ENCODE measurements at places on chromosomes 11 and 22.

DNA sequence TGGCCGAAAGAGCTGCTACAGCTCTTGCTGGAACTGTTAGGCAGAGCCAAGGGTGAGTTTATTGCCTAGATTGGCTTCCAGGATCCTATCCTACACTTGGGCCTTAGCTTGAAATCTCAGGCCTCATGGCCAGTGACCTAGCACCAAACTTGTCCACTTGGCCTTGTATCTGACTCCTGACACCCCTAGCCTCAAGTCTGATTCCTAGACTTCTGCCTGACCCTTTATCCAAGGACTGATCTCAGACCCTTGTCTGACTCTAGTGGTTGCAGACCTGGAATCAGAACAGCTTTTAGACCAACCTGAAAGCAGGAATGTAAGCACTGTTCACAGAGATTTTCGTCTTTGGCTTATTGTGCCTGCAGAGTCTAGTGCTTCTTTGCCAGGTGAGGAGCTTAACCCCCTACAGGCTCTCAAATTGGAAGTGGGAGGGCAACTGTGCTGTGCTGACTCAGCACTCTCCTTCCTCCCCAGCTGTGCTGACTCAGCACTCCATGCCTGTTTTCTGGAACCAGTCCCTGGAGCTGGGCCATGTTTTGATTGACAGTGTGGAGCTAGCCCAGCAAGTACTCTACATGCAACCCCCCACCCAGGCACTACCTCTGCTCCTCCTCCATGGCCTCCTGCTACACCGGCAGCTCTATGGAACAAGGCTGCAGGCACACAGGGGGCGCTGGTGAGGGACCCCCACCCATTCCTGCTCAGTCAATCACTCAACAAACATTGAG lies 35.1 kb downstream of the RRP8 start:
- peak; percentile 83 for DNase-seq

DNA sequence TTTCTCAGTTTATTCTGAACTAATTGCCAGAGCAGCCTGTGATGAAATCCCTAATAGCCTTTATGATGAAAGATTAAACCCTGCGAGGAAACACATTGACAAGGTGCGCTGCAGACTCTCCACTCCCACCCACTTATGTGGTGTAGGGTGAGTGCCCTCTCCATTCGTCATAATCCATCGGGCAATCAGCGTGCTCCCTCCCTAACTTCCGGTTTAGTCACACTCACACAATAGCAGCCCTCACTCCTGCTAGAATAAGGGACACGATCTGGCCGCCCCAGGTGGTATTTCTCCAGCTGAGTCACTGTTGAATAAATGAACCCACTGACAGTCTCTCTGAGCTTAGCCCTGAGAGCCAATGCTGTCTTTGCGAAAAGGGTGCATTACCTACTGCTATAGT lies 188.3 kb downstream of the OPCML start:
- DNase-seq = no peak

DNA sequence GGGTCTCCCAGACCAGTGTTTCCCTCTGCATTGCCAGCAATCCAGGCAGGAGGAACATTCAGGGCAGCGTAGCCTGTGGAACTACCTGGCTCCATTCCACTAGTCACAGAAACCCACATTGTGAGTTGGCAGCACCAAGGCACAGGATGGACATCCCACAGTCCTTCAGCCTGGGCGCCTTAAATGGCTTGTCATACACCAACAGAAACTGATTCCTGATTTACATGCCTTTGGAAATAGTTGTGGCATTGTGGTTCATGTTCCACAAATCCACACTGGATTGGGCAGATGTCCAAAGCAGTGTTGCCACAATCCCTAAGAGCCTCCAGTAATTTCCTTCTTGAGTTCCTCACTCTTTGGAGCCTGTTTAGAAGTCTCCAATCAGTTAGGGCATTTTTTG lies 225.6 kb downstream of the BLID start:
- DNase-seq = no peak

GRCh38 chr11:103609117-103610066 lies 427.0 kb upstream of the DDI1 start:
- no peak for DNase-seq

GRCh38 chr22:20111045-20111688 lies 4.7 kb upstream of the RANBP1 start:
- DNase-seq = peak; percentile 58

GRCh38 chr11:36631774-36632173 lies 33.7 kb upstream of the RAG2 start:
- DNase-seq = no peak

GRCh38 chr22:24035296-24035695 lies 24.2 kb downstream of the CABIN1 start:
- no peak for DNase-seq

DNA sequence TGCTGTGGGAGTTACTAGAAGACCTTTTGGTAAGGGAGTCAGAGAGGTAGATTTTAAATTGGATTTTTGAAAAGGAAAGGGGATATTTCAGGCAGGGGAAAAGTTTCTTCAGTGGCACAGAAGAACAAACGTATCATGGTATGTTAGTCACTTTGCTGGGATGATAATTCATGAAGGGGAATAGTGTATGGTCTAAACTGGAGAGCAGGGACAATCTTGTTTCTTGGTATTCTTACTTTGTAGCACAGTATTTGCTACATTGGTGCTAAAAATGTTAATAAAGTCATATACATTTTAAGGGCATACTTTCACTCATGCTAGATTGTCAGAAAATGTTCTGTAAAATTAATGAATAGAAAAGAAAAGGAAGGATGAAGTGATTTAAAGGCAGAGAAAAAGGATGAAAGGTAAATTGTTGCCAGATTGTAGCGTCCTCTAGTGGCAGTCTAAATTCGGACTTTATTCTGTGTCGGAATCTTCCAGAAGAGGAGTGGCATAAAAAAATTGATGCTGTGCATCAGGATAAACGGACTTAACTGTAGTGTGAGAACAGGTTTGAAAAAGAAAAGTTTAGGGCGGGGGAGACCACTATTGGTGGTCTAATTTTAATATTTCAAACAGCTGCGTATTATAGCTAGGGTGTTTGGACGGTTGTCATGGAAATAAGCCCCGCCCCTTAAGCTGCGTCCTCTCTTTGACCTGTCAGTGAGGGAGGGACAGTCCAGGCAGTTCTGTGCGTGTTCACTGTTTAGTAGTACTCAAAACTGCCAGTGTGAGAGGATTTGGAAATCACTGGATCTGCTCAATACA lies at the start of gene BCO2:
Gene BCO2 (plus strand): TSS at position 724 of the 810 bp plus-strand sequence. CDS start 90 bp downstream, outside the sequence.
- peak; percentile 66 for DNase-seq

DNA sequence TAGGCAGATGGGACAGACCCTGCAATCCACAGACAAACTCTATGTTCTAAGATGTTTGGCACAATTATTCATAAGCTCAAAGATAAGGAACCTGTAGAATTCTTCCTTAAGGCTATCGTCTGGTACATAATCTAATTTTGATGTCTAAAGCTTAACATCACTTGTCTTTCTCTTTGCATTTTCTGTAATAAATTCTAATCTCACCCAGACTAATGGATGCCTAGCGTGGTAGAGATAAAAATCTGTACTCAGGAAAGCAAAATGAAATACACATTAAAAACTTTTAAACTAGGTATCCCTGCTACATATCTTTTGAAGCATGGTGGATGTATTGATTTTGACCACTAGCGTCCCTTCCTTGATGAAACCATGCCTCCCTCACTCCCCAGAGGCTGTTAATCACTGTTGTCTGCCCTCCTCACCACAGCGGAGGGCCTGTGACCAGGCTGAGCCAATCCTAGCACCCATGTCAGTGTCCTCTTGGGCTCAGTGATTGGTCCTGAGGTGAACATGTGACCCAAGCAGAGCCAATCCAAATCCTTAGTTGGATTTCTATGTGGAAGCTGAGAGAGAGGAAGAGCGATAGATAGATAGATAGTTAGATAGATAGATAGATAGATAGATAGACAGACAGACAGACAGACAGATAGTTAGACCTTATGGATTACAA lies 82.2 kb upstream of the GRK3 start:
- no peak for DNase-seq

- DNase-seq = peak; percentile 87
These were observed 45.1 kb upstream of the LMO2 start for GRCh38 chr11:33936725-33937604.

DNA sequence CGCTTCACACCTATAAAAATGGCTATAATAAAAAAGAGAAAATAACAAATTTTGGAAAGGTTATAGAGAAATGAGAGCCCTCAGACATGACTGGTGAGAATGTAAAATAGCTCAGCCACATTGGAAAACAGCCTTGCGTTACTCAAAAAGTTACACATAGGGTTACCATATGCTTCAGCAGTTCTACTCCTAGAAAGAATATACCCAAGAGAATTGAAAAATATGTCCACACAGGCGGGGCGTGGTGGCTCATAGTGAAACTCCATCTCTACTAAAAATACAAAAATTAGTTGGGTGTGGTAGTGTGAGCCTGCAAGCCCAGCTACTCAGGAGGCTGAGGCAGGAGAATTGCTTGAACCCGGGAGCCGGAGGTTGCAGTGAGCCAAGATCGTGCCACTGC lies 7.6 kb upstream of the JHY start:
- no peak for DNase-seq

DNA sequence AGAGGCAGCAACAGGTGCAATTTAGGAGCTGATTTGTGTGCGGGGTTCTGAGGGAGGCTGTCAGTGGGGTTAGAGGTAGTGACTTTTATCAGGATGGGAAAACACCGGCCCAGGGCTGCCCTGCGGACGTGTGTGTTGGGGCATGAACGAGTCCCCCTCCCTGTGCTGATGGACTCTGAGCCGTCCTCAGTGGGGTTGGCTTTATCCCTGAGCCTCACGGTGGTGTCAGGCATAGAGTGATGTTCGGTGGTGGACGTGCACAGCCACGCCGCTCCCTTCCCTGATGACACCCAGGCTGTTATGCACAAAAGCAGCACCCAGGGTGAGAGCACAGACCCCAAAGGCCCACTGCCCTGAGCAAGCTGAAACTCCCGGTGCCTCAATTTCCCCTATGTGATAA lies 809.1 kb downstream of the BRD1 start:
- no peak for DNase-seq

GRCh38 chr22:43990044-43990443 lies 34.1 kb upstream of the PARVB start:
- DNase-seq = peak; percentile 30

DNA sequence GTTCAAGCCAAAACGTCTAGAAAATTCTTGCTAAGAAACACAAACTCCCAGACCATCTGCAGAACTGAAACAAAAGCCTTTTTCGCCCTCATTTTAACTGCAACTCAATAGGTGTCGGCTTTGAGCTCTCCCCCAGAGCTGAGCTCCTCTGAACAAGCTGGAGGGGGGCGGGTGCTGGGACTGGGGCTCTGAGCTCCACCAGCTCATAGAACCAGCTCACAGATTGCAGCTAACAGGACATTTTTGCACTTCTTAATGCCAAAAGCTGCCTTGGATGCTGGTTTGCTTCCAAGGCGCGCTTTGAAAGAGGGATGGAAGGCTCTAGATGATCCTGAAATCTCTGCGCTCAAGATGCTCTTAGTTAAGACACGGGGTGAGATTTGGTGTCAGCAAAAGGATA lies 6.0 kb upstream of the YWHAH start:
- DNase-seq = no peak

- no peak for DNase-seq
These were observed 69.2 kb downstream of the CCDC34 start for GRCh38 chr11:27293515-27294417.

DNA sequence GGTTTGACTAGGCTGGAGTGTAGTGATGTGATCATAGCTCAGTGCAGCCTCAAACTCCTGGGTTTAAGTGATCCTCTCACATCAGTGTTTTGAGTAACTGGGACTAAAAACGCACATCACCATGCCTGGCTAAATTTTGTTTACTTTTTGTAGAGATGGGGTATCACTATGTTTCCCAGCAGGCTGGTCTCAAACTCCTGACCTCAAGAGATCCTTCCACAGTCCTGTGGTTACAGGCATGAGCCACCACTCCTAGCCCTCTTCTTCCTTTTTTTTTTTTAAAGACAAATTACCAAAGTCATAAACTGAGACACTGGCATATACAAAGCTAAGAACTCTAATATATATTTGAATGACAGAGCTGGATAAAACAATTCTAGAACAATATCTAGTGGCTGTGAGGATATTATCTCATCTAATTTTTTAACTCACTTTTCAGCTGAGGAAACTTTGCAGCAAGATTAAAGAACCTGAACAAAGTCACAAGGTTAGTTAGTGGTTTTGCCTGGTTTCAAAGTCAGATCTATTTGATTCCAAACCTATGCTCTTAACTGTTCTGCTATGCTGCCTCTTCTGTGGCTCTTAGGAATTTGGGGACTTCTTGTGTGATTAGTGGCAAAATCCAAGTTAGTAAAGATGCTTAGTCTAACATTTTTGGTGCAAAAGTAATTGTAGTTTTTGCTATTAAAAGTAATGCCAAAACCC lies 95.3 kb upstream of the RAG2 start:
- DNase-seq = no peak

DNA sequence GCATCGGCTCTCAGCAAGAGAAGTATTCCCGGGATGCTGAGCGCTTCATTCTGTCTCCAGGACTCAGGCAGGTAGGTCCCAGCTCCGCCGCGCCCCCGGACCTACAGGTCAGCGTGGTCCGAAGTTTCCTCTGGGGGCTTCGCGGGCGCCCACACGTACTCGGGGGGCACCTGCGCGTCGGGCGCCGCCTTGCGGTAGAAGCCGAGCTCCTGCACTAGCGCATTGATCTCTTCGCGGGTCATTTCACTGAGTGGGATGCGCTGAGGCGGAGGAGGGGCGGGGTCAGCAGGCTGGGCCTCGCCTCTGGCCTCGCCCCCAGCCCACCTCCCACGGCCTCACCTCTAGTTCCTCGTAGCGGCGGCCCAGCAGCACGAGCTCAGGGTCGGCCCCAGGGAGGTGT lies 2.5 kb downstream of the SELENOM start:
- DNase-seq = no peak

DNA sequence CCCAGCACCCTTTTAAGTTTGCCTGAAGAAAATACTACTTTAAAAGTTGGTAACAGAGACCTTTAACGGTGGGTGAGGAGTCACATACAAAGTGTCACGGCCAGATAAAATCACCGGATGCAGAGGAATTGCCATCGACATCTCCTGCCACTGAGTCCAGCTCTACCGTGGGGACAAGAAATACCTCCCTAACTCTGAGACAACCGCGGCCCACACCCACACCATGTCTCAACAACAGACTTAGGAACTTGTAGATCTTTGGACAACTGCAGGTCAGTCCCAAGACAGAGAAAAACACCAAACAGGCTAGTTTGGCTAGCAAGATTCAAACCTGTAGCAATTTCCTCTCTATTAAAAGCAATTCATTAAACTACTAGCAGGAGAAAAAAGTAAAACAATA lies 669 bp downstream of the ETS1 start:
- no peak for DNase-seq

DNA sequence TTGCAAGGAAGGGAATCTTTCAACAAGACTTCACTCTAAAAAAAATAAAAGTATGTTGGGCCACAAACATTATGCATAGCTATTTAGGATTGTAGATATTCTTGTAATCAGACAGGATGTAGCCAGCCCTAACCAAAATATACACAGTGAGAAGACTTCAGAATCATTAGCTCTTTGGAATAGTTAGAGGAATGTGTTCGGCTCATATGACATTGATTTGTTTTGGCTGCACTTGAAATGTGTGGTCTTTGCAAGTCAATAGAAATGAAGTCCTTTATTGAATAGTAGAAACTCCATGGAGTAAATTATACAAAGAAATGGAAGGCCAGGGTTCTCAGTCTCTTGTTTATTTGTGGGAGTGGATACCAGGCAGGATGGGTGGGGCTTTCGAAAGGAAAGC lies 692.1 kb downstream of the NTM start:
- no peak for DNase-seq
